Right renal pelvis (tissue), 4 donors: ENCODE measurements at places on chromosomes 7 and 10.

- DNase-seq: no peak
These were observed 56.8 kb downstream of the SDHAF3 start for GRCh38 chr7:97174303-97174702.

GRCh38 chr10:133050371-133050770 is 37.4 kb upstream of the ADGRA1 start:
- DNase-seq: no peak

DNA sequence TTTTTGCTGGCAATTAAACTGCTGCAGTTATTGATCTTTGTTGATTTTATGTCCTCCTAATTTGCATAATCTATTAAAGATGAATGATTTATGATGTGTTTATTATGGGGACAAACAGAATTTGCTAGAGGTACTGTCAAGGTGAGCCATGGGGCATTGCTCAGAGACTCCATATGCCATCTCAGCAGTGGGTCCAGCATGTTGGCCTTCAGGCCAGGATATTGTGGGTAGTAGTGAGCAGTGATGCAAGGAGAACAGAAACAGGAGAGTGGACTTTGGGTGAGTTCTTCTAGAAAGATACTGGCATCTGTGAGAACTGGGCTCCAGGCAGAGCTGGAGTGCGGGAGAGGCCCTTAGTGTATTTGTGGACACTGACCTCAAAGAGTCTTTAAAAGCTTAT is 65.9 kb downstream of the PAX2 start:
- DNase-seq: no peak

DNA sequence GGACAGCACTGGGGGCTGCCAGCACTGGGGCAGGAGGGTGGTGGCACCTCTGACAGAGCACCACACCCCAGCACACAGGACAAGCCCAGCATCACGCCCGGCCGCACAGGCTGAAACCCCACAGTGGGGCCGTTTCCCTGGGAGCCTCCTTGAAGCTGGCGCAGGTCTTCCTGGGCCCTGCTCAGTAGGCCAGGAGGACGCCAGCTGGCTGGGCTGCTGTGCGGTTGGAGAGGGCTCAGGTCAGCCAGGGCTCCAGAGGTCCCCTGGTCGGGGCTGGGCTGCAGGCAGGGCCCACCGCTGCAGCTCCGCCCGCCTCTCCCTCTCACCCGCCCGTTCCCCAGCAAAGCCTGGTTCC is 137.3 kb downstream of the TCERG1L start:
- DNase-seq: no peak

GRCh38 chr7:155416646-155417380 is 41.1 kb upstream of the EN2 start:
- DNase-seq: no peak

DNA sequence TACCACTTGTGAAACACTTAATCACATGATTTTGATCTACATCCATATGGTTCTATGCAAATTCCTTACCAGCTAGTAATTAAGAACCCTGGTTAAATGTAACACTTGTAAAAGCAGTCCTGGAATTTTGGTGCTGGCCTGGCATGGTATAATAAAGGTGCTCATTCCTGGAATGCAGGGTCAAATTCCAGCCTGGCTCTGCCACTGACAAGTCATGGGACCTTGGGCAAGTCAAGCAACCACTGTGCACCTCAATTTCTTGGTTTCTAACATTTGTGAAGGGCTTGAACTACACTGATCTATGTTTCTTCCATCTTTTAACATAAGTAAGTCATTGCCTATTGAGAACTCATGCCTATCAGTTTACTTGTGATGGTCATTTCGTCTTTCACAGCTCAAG is 91.9 kb upstream of the PIK3CG start:
- no peak for DNase-seq

GRCh38 chr10:16520900-16521299 is 779 bp downstream of the C1QL3 start:
- no peak for DNase-seq
